ENCODE measurements at places on chromosomes 2 and 18.

GRCh38 chr2:43057742-43058725 lies 168.4 kb downstream of the ZFP36L2 start:
- DNase-seq: no peak

- DNase-seq: no peak
Measured at GRCh38 chr2:202555356-202555755, 79.4 kb upstream of the FAM117B start.

DNA sequence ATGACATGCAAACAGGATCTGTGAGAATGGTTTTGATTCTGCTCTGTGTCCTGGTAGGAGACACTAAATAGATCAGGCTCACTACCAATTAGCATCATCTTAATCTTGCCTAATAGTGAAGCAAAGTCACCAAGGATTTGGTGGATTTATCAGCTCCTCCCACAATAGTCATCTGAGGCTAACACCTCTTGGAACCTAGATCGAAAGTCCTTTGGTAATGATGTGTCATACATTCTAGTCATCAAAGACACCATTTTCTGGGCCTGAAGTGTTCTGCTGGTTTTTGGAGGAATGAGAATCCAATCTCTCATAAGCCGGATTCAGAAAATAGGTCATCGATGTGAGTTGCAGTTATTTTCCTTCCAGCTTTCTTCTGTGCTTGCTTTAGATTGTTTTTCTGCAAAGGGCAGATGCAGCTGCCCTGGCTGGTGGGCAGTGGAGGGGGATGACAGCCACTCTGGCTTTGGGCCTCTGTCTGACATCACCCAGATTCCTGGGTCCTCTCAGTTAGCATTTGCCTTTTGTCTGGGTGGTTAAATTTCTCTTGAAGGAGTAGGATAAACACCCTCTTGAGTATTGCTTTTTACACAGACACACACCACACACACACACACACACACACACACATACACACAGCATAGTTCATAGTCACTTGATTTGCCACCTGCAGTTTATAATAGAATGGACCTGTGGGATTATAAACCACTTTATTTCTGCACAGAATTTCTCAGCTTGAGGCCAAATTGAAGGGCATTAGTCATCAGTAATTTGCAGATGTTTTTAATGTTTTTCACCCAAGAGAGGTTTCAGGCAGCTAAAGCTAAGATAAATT lies at the start of gene MYO3B:
Gene MYO3B, plus strand, starts transcription at position 198 of the 832 bp plus-strand sequence. Its CDS starts 141 bp downstream, at position 339.
- DNase-seq: peak; percentile 31

DNA sequence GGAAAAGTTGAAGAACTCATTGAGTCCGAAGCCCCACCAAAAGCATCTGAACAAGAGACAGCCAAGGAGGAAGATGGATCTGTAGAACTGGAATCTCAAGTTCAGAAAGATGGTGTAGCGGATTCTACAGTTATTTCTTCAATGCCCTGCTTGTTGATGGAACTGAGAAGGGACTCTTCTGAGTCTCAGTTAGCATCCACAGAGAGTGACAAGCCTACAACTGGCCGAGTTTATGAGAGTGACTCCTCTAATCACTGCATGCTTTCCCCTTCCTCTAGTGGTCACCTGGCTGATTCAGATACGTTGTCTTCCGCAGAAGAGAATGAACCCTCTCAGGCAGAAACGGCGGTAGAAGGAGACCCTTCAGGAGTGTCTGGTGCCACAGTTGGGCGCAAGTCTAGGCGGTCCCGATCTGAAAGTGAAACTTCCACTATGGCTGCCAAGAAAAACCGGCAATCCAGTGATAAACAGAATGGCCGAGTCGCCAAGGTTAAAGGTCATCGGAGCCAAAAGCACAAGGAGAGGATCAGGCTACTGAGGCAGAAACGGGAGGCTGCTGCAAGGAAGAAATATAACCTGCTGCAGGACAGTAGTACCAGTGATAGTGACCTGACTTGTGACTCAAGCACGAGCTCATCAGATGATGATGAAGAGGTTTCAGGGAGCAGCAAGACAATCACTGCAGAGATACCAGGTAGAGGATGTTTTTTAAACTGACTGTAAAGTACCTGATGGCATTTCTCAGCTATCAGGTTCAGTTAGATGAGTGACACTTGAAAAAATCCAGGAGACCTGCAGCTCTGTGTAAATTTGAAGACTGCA lies 111.9 kb downstream of the HAUS1 start:
- no peak for DNase-seq

DNA sequence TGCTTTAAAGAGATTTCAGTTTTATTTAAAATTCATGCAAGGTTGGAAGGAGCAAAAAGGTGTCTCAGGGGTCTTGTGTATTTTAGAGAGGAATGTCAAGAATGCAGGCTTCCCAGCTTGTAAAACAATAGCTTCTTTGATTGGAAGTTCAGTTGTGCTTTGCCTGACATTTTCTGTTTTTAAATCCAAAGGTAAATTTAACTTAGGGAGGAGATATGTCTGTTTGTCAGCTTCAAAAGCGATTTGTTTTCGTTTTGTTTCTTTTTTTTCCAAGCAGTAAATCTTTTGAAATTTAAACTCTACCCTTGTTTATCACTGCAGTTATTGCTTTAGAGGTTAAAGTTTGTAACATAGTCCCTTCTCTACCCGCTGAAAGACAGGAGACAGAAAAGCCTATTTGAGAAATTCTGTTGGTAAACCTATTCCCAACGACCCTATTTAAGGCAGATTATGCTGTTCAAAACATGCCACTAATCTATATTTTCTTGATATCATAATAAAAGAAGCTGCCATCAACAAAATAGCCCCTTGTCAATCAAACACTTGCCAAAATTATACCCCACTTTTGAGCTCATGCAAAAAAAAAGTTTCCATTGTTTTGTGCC lies 639.6 kb downstream of the IRS1 start:
- DNase-seq: no peak

All from RKO (cell line).